ENCODE measurements at places on chromosomes 2 and 18.

DNA sequence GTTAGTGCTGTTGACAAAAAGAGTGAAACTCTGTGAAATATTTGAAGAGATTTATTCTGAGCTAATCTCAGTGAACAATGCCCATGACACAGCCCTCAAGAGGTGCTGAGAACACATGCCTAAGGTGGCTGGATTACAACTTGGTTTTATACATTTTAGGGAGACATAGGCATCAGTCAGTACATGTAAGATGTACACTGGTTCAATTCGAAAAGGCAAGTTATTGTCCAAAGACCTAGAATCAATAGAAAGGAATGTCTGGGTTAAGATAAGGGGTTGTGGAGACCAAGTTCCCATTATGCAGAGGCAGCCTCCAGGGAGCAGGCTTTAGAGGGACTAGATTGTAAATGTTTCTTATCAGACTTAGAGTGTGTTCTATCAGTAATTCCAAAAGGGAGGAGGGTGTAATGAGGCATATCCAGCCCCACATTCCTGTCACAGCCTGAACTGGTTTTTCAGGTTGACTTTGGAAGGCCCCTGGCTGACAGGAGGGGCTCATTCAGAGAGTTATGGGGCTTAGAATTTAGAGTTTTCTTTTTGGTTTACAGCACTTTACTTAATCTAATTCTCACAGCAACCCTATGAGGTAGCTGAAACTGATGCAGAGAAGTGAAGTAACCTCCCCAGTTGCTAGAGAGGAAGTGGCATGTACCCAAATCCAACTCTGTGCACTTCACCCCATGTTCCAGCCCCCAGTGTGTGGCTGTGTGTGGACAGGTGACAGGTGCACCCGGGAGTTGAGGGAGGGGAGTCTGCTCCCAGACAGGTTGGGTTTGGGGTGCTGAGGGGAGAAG, 28.3 kb upstream of the ASAP2 start:
- no peak for DNase-seq

DNA sequence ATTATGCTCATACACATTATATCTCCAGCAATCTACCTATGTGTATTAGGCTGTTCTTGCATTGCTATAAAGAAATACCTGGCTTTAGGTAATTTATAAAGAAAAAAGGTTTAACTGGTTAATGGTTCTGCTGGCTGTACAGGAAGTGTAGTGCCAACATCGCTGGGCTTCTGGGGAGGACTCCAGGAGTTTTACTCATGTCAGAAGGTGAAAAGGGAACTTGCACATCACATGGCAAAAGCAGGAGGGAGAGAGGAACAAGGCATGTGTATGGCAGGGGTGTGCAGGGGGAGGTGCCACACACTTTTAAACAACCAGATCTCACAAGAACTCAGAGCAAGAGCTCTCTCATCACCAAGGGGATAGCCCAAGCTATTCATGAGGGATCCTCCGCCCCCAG, 715.4 kb upstream of the ZEB2 start:
- DNase-seq: no peak

DNA sequence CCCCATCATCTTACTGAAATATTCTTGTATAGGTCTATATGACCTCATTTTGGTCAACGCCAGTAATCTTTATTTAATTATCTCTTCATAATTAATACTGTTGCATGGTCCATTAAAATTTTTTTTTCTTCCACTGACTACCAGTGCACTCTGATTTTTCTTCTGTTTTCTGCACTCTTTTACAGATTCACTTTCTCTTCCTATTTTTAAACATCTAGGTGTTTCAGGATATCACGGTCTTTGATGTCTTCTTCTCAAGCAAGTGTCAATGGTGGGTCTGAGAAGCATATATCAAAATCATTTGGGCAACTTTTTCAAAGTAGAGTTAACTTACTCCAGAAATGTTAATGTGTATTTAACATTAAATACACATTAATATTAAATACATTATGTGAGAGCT, 51.4 kb downstream of the CCDC141 start:
- no peak for DNase-seq

GRCh38 chr2:70995426-70995729, 705 bp upstream of the TEX261 start:
- peak; percentile 71 for DNase-seq

- DNase-seq: no peak
Observed at GRCh38 chr2:148615381-148615841, 29.1 kb upstream of the EPC2 start.

DNA sequence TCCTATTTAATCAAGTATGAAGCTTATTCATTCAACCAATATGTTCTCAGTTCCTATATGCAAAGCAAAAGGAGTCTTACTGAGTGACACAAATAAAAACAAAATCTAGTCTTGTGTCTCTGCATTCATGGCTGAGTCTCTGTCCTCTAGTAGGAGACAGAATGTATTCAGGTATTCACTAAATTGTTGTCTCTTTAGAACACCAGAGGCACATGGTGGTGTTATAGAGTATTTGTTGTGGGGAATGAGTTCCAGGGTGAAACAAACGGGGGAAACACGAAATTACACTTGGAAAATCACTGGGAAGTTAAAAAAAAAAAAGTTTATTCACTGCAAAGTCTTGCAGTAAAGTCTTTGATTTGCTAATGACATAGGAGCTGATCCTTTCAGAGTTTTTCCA, 131.7 kb upstream of the FSHR start:
- DNase-seq: no peak

Data from CD4-positive, alpha-beta T cell treated with Interleukin-21 for 1 hour (primary cell).